ENCODE measurements at places on chromosomes 7 and 10. TPM values are rescaled to one million over a fixed set of nuclear protein-coding genes. Genes with fewer than 3 reads are reported as not detected.

GRCh38 chr10:42754155-42755027 is 28.2 kb upstream of the BMS1 start:
- DNase-seq, result peak; percentile 53

- DNase-seq, result no peak
These were observed 35.8 kb downstream of the SCRN1 start for GRCh38 chr7:29953726-29954347.

DNA sequence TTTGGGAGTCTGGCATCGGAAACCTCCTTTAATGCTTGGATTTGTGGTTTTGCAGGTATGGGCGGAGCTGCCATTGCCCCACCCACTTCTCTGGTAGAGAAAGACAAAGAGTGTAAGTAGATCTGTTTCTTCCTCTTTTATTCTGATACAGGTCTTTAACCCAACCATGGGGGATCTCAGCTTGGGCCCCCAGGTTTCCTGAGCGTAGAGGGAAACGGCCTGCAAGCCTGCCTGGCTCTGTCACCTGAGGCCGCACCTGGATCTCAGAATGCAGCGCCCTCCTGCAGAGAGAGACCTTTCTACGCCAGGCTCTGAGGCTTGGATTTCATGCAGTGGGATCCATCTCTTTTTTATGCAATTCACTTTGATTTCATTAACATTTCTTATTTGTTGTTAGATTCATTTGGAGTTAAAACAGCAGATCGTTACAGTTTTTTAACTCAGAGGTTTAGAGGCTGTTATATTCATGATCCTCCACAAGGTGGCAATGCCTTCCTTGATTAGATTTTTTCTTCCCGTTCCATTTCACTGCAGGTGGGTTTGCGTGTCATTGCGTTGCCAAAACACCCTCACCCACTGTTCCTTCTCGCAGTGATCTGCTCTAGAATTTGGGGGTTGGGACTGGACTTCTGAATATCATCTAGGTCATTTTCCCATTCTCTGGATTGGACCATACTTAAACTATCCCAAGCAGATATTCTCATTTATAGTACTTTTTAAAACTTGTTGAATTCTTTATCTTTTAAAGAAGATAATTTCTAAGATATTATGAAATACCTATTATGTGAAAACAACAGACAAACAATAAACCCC is 20.0 kb downstream of the RBM17 start:
- DNase-seq, result peak; percentile 41

Gene ZCCHC24
- 1.1 TPM for total RNA-seq

- no peak for DNase-seq
These were observed 18.7 kb downstream of the GRID1 start for GRCh38 chr10:86347856-86348255.

DNA sequence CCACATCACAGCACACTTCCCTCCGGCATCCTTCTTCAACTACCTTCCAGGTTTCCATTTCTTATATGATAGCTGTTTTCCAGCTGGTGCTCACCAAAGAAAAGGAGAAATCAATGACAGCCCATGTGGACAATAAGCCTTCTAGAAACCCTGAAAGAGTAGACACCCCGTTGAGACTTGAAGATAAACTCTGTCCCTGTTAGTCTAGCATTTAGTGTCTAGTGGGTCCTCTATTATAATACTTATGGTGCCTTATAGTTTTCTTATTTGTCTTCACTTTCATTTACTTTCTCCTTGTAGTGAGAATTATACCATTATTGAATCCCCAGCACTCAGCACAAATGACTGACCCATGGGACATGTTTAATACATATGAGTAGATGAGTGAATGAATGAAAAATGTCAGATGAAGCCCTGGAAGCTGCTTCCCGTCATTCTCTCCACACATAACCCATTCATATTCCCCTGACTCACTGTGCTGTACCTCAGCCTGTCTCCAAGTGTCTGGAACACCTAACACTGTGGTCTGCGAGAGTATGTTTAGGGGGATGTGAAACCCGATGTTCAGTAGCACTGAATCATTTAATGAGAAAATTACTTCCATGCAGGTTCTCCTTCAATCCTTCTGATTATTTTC is 377.6 kb downstream of the GPR158 start:
- DNase-seq, result no peak

- DNase-seq, result no peak
These were observed 239.6 kb upstream of the SLC26A5 start for GRCh38 chr7:103685646-103686045.

- DNase-seq, result no peak
These were observed 32.3 kb downstream of the CARD11 start for GRCh38 chr7:3011211-3011852.

DNA sequence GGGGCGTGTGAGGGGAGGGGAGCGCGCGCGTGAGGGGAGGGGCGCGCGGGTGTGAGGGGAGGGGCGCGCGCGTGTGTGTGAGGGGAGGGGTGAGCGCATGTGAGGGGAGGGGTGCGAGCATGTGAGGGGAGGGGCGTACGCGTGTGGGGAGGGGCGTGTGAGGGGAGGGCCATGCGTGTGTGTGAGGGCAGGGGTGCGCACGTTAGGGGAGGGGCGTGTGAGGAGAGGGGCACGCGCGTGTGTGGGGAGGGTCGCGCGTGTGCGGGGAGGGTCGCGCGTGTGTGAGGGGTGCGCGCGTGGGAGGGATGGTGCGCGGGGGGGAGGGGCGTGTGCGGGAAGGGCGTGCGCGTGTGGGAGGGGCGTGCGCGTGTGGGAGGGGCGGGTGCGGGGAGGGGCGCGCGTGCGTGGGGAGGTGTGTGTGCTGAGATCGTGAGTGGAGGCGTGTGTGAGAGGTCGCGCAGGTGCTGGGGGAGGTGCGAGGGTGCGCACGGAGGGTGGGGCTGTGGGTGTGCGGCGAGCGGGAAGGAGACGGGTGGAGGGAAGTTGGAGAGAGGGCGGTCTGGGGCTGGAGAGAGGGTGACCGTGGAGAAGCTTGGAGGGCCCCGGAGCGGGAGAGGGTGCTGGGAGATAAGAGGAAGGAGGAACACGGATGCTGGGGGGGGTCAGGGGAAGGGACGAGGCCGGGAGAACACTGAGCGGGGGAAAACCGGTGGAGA is 19.7 kb downstream of the MXI1 start:
- DNase-seq, result peak; percentile 81

All from activated T-cell treated with anti-CD3 and anti-CD28 coated beads, Interleukin-2, amount 50 U/mL, for 72 hours (primary cell).